RPMI7951 (cell line): ENCODE measurements at places on chromosomes 7 and 10.

GRCh38 chr7:101580596-101580995 is 48.5 kb downstream of the MYL10 start:
- DNase-seq = no peak

GRCh38 chr10:1686491-1686749 is 50.9 kb downstream of the ADARB2 start:
- no peak for DNase-seq

DNA sequence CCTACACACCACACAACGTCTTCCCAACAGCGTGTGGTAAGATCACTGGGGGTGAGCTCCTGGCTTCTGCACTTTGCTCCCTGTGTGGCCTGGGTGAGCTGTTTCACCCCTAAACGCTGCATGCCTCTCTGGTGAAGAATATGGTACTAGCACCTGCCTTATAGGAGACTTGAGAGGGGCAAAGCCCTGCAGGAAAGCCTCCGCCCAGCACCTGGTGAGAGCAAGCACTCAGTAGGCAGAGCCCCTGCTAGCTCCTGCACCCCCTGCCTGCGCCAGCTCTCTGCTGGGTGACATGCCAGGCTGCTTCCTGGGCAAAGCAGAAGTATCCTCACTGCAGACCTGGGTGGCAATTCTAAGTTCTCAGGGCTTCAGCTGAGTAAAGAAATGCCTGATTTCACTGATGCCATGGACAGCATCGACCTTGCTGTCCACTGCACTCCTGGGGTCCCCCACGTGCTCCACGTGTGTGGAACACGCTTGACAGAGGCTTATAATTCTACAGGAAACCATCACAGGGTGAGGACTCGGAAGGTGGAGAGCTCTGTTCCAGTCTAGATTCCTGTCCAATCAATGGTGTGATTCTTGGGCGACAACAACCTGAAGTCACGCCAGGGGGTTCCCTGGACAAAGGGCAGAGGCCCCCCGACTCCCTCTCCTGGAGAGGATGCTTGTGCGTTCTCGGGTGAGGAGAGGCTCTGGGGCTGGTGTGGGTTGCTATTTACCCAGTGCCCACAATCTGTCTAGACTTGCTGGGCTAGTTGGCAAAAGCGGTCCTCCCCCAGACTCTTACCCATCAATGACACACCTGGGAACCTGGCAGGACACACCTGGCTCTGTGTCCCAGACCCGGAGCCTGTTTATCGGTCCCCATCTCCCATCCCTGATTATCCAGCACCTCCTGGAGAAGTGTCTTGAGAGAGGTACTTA is 5.0 kb upstream of the CALML5 start:
- no peak for DNase-seq

GRCh38 chr7:4091767-4092166 is 590.3 kb upstream of the FOXK1 start:
- no peak for DNase-seq

DNA sequence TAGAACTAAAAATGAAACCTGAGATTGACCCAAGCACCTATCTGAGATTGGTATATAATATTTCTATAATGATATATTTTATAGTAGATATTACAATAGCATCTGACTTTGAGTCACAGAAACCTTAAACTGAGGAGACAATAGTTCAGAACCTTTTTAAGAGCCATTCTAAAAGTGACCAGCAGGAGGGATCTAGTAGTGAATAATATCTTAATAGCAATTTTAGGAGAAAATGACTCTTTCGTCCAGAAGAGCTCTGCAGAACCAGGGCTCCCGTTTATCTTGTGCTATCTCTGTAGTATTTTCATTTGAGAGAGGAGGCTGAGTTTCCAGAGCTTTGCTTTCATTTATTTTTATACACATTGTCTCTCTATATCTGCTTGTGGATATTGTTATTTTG is 68.1 kb downstream of the PODXL start:
- no peak for DNase-seq

DNA sequence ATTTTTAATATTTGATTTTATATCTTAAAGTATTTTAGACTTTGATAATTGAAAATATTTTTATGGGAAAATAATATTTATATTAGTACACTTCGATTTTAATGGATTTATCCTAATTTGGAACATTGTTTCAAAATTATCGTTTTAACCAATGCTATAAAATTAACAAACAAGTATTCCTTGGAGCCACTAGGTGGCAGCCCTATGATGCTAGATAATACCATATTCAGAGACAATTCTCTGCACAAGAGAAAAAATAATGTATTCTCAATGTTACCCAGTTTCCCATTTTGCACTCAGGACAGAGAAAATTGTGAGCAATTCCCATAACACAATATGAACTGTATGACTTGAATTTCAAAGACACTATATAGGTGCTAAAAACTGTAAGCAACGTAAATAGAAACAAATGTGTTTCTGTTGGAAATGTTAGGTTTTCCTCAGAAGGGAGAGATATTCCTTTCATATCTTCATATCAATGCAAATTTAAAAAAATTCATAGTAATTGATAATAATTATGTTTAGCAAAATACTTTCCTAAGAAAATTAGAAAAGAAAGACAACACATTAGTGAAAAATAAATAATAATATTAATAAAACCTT is 237.8 kb downstream of the SEMA3E start:
- peak; percentile 35 for DNase-seq

DNA sequence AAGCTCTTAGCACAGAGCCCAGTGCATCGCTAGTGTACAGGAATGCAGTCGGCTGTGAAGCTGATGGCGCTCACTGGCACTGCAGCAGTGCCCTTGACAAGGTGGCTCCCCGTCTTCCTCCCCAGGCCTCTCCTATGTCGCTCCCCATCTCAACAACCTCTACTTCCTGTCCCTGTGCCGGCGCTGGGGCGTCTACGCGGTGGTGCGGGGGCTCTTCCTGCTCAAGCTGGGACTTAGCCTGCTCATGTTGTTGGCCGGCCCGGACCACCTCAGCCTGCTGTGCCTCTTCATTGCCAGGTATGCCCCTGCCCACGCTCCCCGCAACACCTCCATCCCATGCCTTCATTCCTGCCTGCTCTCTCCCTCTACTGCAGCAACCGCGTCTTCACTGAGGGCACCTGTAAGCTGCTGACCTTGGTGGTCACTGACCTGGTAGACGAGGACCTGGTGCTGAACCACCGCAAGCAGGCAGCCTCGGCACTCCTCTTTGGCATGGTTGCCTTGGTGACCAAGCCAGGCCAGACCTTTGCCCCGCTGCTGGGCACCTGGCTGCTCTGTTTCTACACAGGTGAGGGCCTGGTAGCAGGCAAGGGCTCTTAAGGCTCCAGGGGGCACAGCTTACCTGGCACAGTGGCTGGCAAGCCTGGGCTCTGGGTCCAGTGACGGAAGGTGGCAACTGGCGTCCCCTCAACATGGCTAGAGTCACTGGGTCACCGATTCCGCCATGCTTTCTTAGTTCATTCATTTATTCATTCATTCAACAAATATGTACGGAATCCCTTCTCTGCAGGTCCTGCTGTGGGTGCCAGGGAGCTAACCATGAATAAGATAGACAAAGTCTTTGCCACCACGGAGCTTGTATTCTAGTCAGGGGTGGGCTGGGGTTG is 22.3 kb upstream of the C10orf95 start:
- no peak for DNase-seq

DNA sequence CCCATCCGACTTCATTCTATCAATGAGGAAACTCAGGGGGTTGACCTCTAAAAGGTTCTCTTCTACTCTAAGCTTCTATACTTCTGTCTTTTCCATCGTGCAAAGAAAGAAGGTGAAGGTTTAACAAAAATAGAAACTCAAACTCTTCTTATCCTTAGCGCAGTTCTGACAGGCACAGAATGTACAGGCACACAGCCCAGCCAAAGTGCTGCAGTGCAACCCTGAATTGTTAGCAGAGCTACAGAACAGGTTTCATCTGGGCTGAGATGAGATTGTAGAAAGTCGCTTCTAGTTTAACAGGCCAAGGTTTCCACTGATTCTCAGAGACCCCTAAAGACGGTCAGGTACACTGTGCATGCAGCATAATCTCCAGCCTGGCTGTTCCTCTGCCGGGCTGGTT is 79.3 kb upstream of the AFAP1L2 start:
- no peak for DNase-seq
